ENCODE measurements at places on chromosomes 13 and 19.

DNA sequence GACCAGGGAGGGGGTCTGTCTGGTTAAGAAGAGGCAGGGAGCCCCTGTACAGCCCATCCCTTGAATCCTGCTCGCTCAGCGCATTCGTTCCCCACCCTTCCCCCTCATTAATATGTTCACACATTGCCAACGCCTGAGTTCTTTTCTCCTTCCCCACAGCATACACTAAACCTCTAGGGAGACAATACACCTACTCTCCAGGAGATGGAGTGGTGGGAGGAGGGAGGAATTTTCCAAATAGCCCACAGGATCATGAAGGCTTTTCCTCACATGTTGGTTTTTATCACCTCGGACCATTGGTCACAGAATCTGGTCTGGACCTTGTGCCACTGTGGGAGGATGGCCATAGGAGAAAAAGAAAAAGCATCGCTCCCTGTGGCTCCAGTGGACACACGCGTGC is 294.9 kb downstream of the SHISA2 start:
- DNase-seq, result no peak

DNA sequence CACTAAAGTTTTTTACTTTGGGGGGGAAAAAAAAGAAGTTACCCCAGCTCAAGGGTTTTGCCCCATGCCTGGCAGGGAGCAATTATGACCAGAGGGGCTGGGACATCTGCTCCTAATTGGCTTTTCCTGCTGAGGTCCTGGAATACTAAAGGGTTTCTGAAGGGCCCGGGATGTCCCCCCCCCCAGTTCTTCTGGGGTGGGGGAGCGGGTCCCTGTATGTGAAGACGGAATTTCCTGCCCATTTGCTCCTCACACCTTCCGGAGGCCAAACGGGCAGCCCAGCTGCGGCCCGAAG is 1.1 kb upstream of the DLL3 start:
- DNase-seq, result no peak

GRCh38 chr19:46387713-46388130 is 25.6 kb downstream of the CCDC8 start:
- DNase-seq, result no peak

GRCh38 chr19:35908973-35909683 is 1.0 kb upstream of the TYROBP start:
- no peak for DNase-seq

DNA sequence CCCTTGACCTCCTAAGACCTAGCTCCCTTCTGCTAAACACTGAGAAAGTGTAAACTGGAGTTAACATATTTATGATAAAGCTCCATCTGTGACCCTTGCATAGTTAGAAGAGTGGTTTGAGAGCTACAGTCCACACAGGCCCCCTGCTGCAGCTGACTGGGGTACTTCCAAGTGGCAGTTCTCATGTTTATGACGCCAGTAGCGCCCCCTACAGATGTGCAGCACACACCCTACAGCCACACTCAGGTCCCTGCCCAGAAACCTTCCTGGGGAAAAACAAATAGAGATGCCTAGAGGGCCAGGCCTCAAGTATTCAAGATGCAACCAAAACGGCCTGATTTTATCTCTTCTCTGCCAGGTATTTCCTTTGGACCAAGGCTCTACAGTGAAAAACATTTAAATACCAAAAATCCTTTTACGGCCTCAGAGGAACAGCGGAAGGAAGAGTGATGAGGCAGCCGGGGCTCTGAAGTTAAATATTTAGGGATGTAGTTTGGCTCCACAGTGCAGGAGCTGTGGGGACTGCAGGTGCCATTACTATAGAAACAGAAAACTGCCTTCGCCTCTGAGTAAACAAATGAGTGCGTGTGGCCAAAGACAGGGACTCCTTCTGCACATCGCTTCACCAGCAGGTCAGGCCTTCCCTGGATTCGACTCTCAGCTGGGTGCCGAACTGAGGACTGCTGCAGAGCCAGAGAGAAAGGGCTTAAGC is 553.1 kb downstream of the EFNB2 start:
- DNase-seq, result no peak

- DNase-seq, result peak; percentile 11
These were observed 11.3 kb upstream of the TNFRSF19 start for GRCh38 chr13:23558675-23559536.

DNA sequence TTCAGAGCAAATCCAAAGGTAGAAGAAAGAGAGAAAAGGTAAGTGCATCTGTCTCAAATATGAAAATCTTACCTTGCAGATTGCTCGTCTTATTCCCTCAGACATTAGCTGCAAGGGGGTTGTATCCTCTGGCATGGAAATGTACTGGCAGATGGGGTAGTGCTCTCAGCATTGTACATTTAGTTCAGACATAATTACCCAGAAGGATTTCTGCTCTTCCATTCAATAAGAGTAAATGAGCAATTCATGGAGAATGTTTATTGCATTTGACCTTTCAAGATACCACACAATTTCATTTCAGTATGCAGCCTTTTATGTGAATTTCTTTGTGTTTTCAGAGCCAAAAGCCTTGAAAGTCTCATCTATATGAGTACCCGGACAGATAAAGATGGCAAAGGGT is 63.8 kb downstream of the SCEL start:
- DNase-seq, result no peak

GRCh38 chr19:12757544-12758274 is 6.1 kb downstream of the BEST2 start:
- DNase-seq, result peak; percentile 68

GRCh38 chr13:61036715-61037114 is 378.9 kb downstream of the PCDH20 start:
- DNase-seq, result no peak

GRCh38 chr13:99431927-99432608 is 69.2 kb upstream of the TM9SF2 start:
- DNase-seq, result no peak

Data from stimulated activated CD4-positive, alpha-beta T cell treated with anti-CD3 and anti-CD28 coated beads, Interleukin-1b, Interleukin-23, amount 100 ng/mL, for 48 hours (primary cell).